Left colon (tissue), 2 donors: ENCODE measurements at places on chromosomes 7 and 10. TPM values are rescaled to one million over a fixed set of nuclear protein-coding genes. Genes with fewer than 3 reads are reported as not detected.

Gene EBLN1
- total RNA-seq, result not detected

Gene LBX1
- total RNA-seq, result not detected

Gene PRSS37
- not detected for total RNA-seq

Gene HOXA3
- total RNA-seq, result 23.2 TPM

Gene PLPP4
- total RNA-seq, result 0.24 TPM

Gene SOSTDC1
- total RNA-seq, result 7.1 TPM

Gene ZNF804B
- not detected for total RNA-seq

Gene SLC26A5
- not detected for total RNA-seq

- DNase-seq, result no peak
Measured at GRCh38 chr7:22251281-22251680, 105.7 kb downstream of the RAPGEF5 start.

- DNase-seq, result no peak
Measured at GRCh38 chr10:61359452-61359851, 93.7 kb downstream of the TMEM26 start.

GRCh38 chr7:31108097-31108657, 56.1 kb downstream of the ADCYAP1R1 start:
- DNase-seq, result no peak

- no peak for DNase-seq
Measured at GRCh38 chr10:49627644-49628247, 13.9 kb downstream of the CHAT start.

DNA sequence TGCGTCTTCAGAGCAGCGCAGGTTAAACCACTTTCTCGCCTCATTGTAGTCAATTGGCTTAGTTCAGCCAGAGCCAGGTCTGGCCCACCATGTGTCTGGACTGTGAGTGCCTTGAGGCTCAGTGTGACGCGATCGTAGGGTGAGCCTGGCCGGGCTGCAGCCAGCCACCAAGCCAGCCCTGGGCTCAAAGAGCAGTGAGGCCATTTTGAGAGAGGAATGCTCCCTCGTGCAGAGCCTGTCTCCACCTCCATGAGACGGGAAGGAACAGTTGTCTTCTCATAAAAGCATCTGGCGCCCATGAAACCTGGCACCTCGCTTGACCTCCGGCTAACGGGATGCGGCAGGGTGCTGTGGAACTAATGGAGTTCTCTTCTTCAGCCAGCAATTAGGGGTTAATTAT, 34.5 kb downstream of the LHPP start:
- DNase-seq, result no peak

- DNase-seq, result no peak
Measured at GRCh38 chr10:37632641-37633040, 224.8 kb downstream of the ZNF248 start.

GRCh38 chr7:27172315-27172774, 1.8 kb downstream of the HOXA10 start:
- peak; percentile 33 for DNase-seq

GRCh38 chr10:60615541-60615940, 162.7 kb upstream of the CDK1 start:
- no peak for DNase-seq
